ENCODE measurements at places on chromosomes 7 and 10.

GRCh38 chr10:96835899-96836298 is 3.8 kb downstream of the LCOR start:
- no peak for DNase-seq

- DNase-seq = peak; percentile 43
Measured at GRCh38 chr10:91796331-91797047, 1.7 kb upstream of the TNKS2 start.

GRCh38 chr7:139777133-139777891 is 486 bp downstream of the HIPK2 start:
- DNase-seq = peak; percentile 77

DNA sequence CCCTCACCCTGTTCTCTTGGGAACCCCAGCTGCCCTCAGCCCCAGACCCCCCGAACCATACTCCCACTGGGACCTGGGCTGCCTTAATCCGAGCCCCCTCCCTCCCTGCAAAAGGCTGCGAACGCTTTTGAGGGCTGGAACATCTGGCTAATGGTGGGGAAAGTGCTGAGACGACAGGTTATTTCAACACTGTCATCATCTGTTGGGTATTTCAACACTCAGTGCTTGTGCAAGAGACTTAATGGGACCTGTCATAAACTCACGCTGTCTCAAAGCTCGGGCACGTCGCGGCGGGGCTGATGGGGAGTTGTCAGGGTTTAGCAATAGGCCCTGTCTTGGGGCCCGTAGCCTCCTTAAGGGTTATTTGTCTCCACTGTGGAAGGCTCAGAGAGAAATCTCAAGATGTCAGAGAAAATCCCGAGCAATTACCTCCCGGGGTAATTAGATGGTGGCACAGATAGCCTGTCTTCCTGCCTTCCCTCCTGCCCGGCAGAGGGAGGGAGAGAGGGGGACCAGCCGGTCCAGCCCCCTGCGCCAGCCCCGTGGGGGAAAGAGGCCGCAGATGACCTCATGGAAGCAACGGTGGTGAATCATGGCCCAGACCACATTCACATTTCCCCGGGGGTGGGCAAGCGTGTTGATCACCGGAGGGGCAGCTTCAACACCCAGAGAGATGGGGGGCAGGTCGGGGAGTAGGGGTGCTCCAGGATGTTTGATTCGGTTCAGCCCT is 88.7 kb upstream of the MYL10 start:
- DNase-seq = no peak

GRCh38 chr7:2120841-2121830 is 111.6 kb downstream of the MAD1L1 start:
- no peak for DNase-seq

DNA sequence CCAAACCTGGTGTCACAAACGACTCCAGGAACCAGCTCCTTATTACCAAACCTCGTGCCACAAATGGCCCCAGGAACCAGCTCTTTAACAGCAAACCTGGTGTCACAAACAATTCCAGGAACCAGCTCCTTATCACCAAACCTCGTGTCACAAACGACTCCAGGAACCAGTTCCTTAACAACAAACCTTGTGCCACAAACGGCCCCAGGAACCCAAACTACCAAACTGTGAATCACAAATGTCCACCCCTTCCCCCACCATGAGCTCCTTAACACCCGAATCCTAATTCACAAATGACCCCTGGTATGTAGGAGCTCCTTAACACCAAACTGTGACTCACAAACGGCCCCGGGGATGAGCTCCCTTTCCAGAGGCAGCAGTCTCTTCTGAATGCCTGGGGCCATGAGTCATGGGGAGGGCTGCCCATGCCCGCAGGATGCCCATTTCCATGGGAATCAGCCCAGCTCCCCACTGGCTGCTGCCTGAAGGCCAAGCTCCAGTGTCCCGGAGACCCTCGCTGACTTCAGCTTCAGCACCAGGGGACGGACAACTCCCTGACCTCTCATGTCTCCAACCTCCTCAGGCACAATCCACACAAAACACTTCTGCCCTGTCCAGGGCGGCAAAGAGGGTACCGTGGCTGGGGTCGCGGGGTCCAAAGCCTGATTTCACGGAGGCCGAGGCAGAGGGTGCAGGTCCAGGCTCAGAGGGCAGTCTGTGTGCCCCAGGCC is 213.1 kb downstream of the ELFN1 start:
- DNase-seq = no peak

DNA sequence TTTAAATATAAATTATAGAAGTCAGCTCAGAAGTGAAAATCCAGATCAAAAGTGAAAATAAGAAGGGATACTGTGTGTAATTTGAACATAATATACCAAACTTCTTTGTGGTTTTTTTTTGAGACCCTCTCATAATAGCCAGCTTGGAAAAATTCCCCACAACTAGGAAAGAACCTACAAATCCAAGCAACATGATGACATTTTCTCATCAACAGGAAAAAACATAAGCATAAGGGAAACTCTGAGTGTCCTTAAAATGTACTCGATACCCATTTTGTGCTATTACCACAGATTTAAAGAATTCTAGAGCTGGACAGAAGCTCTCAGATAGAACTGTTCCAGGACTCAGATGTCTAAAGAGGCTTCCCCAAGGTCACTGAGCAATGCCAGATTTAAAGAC is 214.8 kb upstream of the KLF14 start:
- no peak for DNase-seq

DNA sequence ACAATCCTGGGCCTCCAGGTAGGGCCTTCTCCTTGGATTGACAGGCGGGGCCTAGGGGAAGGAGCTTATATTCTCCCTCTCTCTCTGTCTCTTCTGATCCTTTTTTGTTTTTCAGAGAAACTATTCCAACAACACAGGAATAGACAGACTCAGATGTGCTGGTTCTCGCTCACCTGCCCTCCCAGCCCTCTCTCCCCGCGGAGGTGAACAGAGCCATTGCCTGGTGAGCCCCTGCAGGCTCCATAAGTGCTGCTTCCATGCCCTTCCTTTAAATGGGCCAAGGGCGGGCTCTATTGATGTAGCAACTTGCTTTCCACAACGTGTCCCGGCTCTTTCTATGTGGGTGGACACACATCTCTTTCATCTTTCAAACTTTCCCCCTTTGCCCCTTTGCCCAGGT is 47.2 kb upstream of the IGFBP3 start:
- no peak for DNase-seq

- no peak for DNase-seq
Measured at GRCh38 chr7:150900675-150901074, 48.4 kb downstream of the AOC1 start.

GRCh38 chr10:127854769-127855590 is 37.8 kb downstream of the CLRN3 start:
- DNase-seq = peak; percentile 34

DNA sequence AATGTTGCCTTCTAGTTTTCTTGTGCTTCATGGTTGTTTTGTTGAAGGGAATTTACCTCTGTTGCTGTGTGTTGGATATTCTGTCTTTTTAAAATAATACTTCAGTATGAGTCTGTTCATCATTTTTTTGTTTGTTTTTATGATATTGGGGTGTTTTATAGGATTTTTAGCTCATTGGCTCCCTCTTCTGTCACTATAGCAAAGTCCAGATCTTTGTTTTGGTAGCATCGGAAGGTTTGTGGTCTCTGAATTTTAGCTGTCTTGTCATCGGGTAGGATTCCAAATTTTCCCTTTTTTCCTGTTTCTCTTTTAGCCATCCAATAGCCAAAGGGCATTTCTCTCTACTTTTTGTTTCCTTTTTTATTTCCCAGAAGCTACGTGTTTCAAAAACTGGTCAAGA is 91.4 kb downstream of the EXOC4 start:
- DNase-seq = no peak

- no peak for DNase-seq
Measured at GRCh38 chr10:124048371-124049290, 44.8 kb downstream of the CHST15 start.

- no peak for DNase-seq
Measured at GRCh38 chr10:123399276-123399839, 245.2 kb downstream of the BUB3 start.

DNA sequence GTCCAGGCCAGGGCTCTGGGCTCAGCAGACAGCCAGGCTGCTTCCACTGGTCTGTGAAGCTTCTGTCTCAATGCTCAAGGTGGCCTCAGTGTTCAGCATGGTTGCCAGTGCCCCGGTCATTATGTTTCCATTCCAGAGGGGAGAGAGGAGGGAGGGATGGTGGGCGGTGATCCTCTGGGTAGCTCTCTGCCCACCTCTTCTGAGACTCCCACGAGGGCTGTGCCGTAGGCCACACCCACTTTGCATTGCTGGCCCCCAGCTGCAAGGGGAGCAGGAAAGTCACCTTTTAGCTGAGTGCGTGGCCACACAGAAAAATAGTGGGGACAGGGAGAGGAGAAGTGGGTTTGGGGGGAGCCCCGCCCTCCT is 42.5 kb downstream of the FOXK1 start:
- DNase-seq = no peak

DNA sequence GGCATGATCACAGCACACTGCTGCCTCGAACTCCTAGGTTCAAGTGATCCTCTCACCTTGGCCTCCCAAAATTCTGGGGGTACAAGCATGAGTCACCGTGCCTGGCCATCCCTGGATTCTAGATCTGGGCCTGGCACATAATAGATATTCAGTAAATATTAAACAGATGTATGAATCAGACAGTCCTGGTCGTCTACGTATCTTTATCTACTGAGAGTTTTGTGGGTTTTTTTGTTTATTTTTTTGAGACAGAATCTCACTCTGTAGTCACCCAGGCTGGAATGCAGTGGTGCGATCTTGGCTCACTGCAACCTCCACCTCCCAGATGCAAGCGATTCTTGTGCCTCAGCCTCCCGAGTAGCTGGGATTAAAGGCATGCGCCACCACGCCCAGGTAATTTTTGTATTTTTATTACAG is 24.3 kb upstream of the ITGB1 start:
- no peak for DNase-seq

DNA sequence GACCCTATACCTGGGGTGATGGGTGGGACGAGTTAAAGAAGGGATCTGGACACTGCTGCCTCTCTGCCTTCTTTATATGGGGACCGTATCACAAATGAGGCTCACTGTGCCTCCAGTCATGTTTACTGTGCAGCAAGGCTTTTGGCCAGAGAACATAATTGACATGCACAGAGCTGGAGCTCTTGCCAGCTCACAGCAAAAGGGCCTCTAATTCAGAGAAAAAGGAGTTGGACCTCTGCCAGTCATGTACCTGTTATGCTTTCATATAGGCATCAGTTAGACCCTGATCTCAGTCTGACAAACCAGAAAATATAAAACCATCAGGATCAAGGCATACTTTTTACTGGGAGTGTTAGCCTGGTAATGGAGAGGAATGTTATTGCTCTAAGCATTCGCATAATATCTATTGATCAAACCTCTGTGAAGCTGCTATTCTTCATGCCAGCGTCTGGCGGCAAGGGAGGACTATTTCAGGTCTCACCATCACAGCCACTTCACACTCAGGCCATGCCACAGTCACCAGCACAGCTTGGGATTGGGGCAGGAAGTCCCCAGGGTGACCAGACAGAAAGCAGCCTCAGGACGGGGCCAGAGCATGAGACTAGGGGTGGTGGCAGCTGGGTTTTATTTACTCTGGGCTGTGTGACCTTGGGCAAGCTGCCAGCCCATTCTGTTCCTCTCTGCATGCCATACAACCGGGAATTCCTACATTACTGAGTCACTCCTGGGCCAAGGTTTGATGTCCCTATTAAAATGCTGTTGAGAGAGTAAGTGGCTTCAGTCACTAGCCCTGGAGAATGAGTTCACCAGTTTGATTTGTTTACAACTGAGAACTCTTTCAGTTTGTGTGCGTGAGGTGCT is 90.1 kb downstream of the NPSR1 start:
- no peak for DNase-seq

DNA sequence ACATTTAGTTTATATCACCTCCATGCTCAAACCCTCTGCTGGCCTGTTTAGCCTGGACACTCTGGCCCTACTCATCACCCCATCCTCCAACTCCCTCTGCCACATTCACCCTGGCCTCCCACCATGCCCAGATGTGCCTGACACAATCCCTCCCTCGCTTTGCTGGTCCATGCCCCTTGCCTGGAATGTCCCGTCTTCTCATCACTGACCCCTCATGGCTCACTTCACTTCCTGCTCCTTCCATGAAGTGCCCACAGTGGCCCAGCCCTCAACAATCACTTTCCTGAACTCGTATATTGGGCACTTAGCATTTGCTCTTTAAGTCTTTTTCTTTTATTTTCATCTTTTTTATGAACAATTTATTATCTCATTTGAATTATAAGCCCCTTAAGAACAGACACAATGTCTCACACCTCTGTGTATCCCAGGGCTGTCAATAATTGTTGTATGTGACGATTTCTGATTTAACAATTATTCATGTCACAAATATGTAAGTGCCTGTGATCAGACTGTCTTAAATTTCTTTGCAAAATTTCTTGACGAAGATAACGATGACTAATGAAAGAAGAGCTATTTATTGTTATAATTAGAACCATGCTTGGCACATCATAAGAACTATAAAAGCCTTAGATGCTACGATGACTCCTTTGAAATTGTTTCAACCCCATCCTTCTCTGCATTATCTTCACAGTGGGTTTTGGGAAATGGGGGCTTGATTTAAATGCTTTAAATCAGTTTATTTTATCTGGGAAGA is 209.9 kb upstream of the YAE1 start:
- no peak for DNase-seq

- DNase-seq = peak; percentile 84
Measured at GRCh38 chr10:98414932-98415730, at the start of gene PYROXD2. Gene PYROXD2 (minus strand): TSS chr10:98415182. CDS start chr10:98415135, 47 bp downstream.

GRCh38 chr7:65925040-65925439 is 52.2 kb downstream of the VKORC1L1 start:
- no peak for DNase-seq

DNA sequence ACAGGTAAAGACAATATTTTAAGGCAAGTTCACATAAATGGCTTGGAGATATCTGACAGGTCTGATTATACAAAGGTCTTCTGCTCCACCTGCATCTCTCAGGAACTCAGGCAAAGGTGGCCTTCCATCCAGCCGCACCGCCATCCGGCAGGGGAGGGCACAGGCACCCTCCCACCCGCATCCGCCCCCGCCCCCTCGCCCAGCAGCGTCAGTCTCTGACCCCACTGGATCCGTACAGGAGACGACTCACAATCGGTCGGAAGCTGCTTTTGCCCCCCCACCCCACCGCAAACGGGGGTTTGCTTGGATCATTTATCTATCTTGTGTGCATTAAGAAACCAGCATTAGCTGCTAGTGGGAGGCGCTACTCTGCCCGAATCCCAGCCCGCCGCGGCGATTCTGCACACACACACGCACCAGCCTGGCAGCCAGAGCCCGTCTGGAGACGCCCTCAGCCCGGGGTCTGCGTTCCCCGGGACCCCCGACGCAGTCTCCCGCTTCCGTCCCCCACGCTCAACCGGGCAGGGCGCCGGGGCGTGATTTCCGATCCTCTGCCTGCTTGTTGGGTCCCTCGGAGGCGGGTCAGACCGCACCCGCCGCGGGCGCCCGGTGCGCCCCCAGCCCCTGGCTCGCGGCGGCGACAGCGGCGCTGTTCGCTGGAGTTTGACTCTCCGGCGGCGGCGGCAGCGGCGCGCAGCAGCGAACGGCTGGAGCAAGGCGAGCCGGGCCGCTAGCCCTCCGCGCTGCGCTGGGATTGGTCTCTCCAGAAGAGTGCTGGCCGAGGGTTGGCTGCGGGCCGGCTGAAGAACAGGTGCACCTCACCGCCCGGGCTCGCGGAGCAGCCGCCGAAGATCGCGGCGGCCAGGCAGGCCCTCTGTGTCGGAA is 820 bp upstream of the NRG3 start:
- DNase-seq = peak; percentile 36
